ENCODE measurements at places on chromosomes 11 and 22. TPM values are rescaled to one million over a fixed set of nuclear protein-coding genes. Genes with fewer than 3 reads are reported as not detected.

EFCAB6 gene
- total RNA-seq, result 0.25 TPM

FXYD2 gene
- total RNA-seq, result 57.8 TPM

H19 gene
- total RNA-seq, result 607 TPM

OR5P2 gene
- not detected for total RNA-seq

CLMP gene
- total RNA-seq, result 10.6 TPM

MFNG gene
- 1.5 TPM for total RNA-seq

IGSF22 gene
- under 0.01 TPM for total RNA-seq

PYGM gene
- 0.16 TPM for total RNA-seq

MAJIN gene
- not detected for total RNA-seq

TSPAN18 gene
- 0.38 TPM for total RNA-seq

LYVE1 gene
- total RNA-seq, result not detected

P2RX6 gene
- 0.16 TPM for total RNA-seq

OR52E8 gene
- total RNA-seq, result not detected

FHIP1B gene
- total RNA-seq, result 11.6 TPM

RAB36 gene
- 4.7 TPM for total RNA-seq

TNNT3 gene
- not detected for total RNA-seq

FXYD6 gene
- 12.2 TPM for total RNA-seq

FOXRED2 gene
- total RNA-seq, result 18.8 TPM

ARHGEF12 gene
- total RNA-seq, result 52.6 TPM

CNGA4 gene
- under 0.01 TPM for total RNA-seq

BAIAP2L2 gene
- total RNA-seq, result 6.0 TPM

PRG2 gene
- total RNA-seq, result not detected

APOBEC3A gene
- total RNA-seq, result not detected

TMPRSS4 gene
- total RNA-seq, result not detected

ACER3 gene
- 14.3 TPM for total RNA-seq

OR51B5 gene
- not detected for total RNA-seq

WT1 gene
- total RNA-seq, result 13.4 TPM

C11orf65 gene
- total RNA-seq, result 1.6 TPM

LRRC55 gene
- not detected for total RNA-seq

TMEM184B gene
- 105 TPM for total RNA-seq

TESMIN gene
- total RNA-seq, result 5.1 TPM

HEPN1 gene
- not detected for total RNA-seq

CCDC15 gene
- total RNA-seq, result 2.3 TPM

LSP1 gene
- 5.6 TPM for total RNA-seq

SAA1 gene
- total RNA-seq, result not detected

CCDC188 gene
- 0.25 TPM for total RNA-seq

RIC3 gene
- total RNA-seq, result 0.38 TPM

DDX25 gene
- total RNA-seq, result not detected

ARHGAP32 gene
- 3.4 TPM for total RNA-seq

RFPL3 gene
- total RNA-seq, result not detected

TIGD3 gene
- total RNA-seq, result 0.25 TPM

OR8D4 gene
- not detected for total RNA-seq

SCGB1D2 gene
- not detected for total RNA-seq

TLCD5 gene
- 9.1 TPM for total RNA-seq

RASSF10 gene
- 2.3 TPM for total RNA-seq

MPEG1 gene
- total RNA-seq, result not detected

OR51I1 gene
- not detected for total RNA-seq

IRAG1 gene
- total RNA-seq, result 6.0 TPM

OR10D3 gene
- total RNA-seq, result not detected
